ENCODE measurements at places on chromosomes 12 and 14. TPM values are rescaled to one million over a fixed set of nuclear protein-coding genes. Genes with fewer than 3 reads are reported as not detected.

VDR gene
- 6.1 TPM for total RNA-seq

DNA sequence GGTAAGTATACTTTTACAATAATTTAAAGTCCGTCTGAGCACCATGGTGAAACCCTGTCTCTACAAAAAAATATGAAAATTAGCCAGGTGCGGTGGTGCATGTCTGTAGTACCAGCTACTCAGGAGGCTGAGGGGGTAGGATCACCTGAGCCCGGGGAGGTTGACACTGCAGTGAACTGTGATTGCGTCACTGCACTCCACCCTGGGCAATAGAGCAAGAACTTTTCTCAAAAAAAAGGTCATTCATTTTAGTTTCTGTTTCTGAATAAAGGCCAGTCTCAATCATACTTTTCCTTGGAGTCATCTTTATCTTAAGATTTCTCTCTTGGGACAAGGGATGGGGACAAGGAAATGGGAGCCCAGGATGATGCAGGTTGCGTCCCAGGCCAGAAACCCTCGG is 12.9 kb downstream of the ANKRD13A start:
- DNase-seq: no peak

GRCh38 chr12:122730215-122731014 is at the start of gene HCAR1:
Gene HCAR1 (minus strand): TSS chr12:122730844. CDS start chr12:122730339, 505 bp downstream.
- DNase-seq: no peak

- DNase-seq: no peak
Measured at GRCh38 chr14:56650979-56651378, 71.4 kb downstream of the TMEM260 start.

GRCh38 chr12:97164936-97165335 is 257.9 kb downstream of the NEDD1 start:
- DNase-seq: no peak

DNA sequence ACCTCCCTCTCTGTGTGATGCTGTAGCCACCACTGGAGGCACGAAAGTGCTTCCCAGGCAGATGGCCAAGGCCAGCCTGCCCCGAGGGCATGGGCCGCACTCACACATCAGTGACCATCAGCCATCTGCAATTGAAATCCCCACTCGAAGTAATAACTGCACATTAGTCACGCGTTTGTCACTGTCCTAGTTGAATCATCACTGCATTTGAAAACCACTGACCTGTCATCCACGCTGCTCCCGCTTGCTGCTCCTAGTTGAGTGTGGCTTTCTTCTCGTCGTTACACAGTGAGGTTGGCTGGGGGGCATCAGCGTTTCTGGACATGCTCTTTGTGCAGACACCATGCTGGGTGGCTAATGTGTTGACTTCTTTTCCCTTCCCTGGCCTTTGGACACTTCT is 176.1 kb downstream of the ADGRD1 start:
- DNase-seq: no peak
